ENCODE measurements at places on chromosomes 7 and 10.

GRCh38 chr10:95784279-95784913 is 28.4 kb downstream of the ENTPD1 start:
- no peak for DNase-seq

- DNase-seq = no peak
These were observed 312.1 kb downstream of the SKIDA1 start for GRCh38 chr10:21213381-21213780.

GRCh38 chr7:82212466-82212865 is 231.1 kb downstream of the CACNA2D1 start:
- DNase-seq = no peak

GRCh38 chr7:55149001-55149400 is 130.2 kb downstream of the EGFR start:
- no peak for DNase-seq

- no peak for DNase-seq
These were observed 28.6 kb upstream of the SH2D4B start for GRCh38 chr10:80509108-80509402.

DNA sequence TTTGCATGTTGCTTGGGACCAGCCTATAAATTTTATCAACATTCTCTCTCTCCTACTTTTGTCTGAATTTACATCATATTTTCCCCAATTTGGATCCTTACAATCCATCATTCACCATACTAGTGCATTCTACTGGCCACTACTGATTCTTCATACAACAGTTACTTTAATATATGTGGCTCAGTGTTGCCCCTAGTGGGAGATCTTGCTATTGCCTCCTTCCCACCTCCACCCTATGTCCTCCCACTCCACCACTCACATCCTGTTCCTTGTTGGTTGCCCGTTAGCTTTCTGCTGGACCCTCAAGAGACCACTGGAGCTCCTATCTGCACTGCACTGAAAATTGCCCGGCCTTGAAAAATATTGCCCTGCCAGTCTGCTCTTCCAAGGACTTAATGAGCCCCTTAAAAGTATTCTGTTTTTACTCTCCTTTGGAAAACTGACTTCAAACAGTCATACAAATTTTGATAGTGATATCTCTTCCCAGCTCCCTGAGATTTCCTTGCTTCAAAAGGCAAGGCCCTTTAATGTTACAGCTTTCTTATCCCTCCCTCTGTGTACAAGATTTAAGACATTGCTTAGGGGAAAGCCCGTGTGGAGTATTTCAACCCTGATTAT is 243.2 kb upstream of the TMEM229A start:
- no peak for DNase-seq

DNA sequence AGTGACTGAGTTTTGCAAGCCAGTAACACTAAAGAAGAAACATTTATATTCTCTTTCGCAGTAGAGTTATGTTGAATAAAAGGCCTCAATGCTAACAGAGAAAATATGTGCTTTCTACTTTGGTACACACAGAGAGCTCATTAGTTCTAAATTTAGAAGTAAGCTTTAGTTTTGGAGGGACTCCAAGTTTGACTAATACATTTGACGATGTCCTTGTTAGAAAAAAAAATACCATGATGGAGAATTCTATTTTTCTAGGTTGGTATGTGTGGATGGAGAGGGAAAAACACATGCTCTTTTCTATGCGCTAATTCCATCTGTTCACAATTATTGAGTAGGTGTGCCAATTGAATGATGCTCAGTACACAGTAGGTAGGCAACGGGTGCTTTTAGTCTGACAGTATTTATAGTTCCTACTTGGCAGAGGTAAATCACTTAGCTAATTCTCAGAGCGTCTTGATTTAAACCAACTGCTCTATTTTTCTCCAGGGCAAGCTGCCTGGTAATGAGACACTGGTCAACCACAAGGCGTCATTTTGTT is 327.2 kb upstream of the AKR1E2 start:
- DNase-seq = no peak

DNA sequence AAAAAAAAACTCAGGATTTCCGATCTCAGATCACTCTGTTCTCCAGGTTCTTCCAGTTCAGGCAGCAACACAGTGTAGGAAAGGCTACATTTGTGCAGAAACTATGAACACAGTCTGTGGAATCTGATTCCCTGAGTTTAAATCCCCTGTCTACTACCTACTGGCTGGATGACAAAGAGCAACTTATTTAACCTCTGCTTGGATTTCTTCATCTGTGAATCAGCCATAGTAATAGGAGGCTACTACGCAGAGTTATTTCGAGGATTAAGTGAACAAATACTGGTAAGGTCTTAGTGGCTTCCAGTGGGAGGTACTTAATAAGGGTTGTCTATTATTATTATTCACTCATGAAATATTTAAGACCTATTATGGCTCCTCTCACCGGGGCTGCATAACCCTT is 44.3 kb upstream of the PDCD4 start:
- no peak for DNase-seq

DNA sequence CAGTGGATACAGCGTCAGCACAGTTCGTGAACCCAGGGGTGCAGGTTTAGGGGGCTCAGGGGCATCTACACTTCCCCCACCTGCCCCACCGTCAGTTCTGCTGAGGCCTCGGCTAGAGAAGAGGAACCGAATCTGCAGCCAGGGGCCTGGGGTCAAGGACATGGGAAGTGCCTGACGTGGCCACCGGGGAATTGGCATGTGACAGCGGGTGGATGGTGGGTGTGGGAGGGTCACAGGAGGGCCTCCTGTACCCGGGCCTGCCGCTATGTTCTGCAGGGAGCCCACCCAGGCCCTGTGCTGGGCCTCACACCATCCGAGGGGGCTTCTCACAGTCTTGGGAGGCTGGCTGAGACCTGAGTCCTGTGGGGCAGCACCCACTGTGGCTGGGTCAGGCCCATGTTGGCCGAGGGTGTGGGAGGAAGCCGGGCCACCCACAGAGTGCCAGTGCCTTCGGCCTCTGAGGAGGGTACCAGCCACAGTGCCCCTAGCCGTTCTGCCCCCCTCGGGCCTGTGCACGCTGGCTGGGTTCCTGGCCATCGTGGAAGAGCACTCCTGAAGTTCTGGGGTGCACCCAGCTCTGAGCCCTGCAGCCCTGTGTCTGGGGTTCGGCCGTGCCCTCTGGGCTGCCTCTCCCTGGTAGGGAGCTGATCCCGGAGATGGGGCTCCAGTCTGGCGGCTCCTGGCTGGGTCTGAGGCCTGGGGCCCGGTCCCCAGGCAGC is 5.9 kb downstream of the TTYH3 start:
- DNase-seq = no peak
